G401 (cell line): ENCODE measurements at places on chromosomes 1 and 21. TPM values are rescaled to one million over a fixed set of nuclear protein-coding genes. Genes with fewer than 3 reads are reported as not detected.

Gene TBX15
- 7.0 and 8.1 TPM in 2 replicates for total RNA-seq

Gene NGF
- total RNA-seq: 1.4 TPM in 1 of 2 replicates, not detected in the other

Gene PLA2G2A
- not detected in 2 replicates for total RNA-seq

Gene HSD3B1
- total RNA-seq: not detected in 2 replicates

Gene ANGPTL3
- not detected in 2 replicates for total RNA-seq

Gene RNU1-1
- total RNA-seq: not detected in 2 replicates

Gene TLCD4
- total RNA-seq: 0.06 and 6.2 TPM in 2 replicates

Gene ERVH48-1
- 0.06 and 0.20 TPM in 2 replicates for total RNA-seq
